ENCODE measurements at places on chromosomes 4 and X.

- DNase-seq = peak; percentile 87
These were observed 38.1 kb upstream of the ATXN3L start for GRCh38 chrX:13357925-13358324.

- DNase-seq = no peak
These were observed 409.2 kb upstream of the FGF13 start for GRCh38 chrX:139120760-139121159.

GRCh38 chr4:93775551-93775950 is 53.0 kb upstream of the ATOH1 start:
- no peak for DNase-seq

DNA sequence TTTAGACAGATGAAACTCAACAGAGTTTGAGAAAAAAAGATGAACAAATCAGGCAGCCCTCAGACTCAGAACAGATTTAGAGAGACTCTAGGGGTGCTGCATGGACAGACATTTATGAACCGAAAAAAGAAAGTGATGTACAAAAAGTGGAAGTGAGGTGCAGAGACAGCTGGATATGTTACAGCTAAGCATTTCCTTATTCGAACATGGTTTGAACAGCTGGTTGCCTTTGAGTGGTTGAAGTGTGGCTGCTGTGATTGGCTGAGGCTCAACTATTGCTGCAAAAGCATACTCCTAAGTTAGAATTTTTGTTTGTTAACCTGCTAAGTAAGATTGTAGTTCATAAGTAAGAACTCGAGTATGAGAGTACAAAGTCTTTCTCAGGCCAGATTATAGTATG is 331.5 kb upstream of the PABPC4L start:
- peak; percentile 52 for DNase-seq

DNA sequence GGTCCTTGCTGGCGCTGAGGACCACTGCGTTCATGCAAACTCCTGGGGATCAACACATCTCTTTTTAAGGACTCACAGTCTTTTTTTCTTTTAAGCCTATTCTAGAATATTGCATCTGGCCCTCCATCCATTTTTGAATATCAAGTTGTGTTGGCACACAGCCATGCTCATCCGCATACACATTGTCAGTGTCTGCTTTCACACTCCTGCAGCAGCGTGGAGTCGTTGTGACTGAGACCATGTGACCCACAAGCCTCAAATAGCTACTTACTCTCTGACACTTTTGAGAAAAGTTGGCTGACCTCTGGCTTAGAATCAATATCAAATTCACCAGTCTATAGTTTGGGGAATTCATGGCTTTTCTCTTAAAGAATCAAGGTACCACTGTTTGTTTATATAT is 191.8 kb upstream of the S100G start:
- DNase-seq = no peak

- peak; percentile 46 for DNase-seq
These were observed 48.1 kb downstream of the DCLK2 start for GRCh38 chr4:150126201-150126863.

DNA sequence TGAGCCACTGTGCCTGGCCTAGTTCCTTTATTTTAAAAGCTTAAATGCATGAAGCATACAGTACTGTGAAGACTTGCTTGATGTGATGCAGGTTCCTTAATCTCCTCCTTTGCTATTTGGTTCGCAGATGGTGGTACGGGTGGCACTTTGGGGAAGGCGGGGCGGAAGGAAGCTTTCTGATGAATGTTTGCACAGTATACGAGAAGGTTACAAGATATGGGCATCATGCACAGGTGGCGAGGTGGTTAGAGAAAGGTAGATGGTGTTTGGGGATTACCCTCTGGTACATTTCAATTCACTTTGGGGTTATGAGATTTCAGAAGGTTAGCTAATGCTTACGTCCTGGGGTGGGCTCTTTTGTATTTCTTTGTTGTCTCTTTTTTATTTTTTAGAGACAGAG is 17.2 kb downstream of the RHOH start:
- no peak for DNase-seq

- DNase-seq = no peak
These were observed 1676.4 kb downstream of the PCDH7 start for GRCh38 chr4:32396507-32397070.

DNA sequence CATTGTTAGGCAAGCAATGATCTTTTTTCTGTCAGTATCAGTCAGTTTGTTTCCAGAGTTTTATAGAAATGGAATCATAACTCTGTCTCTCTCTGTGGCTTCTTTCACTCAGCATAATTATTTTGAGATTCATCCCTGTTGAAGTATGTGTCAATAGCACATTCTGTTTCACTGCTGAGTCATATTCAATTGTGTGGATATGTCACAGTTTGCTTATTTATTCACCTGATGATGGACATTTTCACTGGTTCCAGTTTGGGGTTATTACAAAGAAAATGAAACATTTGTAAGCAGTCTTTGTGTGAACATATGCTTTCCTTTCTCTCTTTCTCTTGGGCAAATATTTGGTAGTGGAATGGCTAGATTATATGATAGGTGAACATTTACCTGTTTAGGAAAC is 10.2 kb upstream of the ZNF718 start:
- DNase-seq = no peak

GRCh38 chrX:154515090-154515965 is 704 bp downstream of the FAM3A start:
- no peak for DNase-seq

DNA sequence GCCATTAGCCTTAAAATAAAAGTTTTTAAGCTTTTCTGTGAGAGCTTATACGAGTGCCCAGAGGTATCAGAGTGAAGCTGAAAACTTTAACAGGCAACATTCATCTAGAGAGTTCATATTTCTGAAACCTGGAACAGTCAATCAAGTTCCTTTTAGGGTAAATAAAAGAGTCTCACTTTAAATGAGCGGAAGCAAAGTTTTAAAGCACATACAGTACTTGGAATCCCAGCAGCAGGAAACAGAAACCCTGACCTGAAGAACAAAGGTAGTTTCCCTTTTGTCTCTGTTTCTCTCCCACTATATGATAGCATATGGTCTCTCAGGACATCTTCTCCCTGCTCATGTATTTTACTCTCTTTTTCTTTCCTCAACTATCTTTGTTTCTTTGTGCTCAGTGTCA is 153.0 kb downstream of the ASB9 start:
- no peak for DNase-seq

DNA sequence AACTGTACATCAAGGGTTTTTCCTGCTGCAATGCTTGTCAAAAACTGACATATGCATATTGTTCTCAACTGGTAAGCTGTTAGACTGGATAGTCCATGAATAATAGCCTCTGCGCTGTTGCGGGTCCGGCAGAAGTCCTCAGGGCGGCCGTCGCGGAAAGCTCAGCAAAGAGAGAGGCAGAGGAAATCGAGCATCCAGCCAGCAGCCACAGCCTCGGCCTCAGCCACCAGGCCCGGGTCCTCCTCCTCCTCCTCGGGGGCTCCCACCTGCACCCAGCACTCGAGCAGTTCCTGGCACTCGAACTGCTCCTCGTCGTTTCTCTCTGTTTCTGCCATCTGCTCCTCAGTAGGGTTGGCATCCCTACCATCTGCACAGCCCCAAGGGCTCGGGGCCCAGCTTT is 53.7 kb downstream of the UPRT start:
- DNase-seq = no peak

GRCh38 chrX:40063555-40063954 is 34.2 kb downstream of the BCOR start:
- no peak for DNase-seq

GRCh38 chr4:7735395-7735794 is 204.3 kb downstream of the AFAP1 start:
- no peak for DNase-seq

- DNase-seq = no peak
These were observed 552.6 kb downstream of the GBA3 start for GRCh38 chr4:23245203-23245832.

GRCh38 chr4:80294206-80294605 is 27.7 kb downstream of the FGF5 start:
- no peak for DNase-seq

All from umbilical cord (tissue), 2 donors.